Skeletal muscle cell (primary cell): ENCODE measurements at places on chromosomes 1 and 21.

DNA sequence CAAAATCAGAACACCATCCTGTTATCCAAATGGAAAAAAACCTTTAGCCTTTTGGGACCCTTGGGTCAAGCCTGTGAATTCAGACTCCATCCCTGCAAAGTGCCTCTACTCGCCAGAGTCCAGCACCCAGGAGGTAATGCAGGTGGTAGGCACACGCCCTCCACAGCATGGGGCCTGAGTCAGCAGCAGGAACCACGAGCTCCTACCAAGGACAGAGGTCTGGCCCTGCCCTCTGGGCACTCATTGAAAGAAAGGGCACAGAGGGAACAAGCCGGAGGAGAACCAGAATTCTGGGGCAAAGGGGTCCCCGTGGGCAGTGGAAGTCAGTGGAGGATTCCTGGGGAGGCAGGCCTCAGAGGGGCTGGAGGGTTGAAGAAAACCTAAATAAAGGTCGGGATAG is 438.1 kb downstream of the NPHP4 start:
- DNase-seq, result no peak

DNA sequence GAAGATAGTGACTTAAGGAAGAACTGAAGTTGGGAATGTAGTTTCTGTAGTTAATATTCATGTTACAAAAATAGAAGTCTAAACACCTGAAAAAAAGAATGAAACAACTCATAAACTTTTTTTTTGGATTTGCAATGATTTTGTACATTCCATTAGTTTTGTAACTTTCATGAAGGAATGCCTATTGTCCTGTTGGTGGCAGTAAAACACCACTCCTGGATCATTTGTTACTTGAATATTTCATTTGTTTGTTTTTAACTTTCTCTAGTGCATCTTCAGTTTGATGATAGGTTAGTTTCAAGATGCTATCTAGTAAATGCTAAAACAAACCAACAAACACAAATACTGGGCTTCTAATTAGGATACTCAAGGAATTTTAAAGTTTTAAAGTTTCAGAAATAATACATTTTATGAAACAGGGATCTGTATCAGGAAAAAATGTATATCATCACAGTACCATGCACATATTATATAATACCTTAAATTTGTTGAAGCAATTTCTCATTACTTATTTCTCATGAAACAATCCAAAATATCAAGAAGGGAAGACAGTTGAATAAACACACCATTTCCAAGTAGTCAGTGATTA is 229.7 kb upstream of the CACYBP start:
- DNase-seq, result peak; percentile 6

DNA sequence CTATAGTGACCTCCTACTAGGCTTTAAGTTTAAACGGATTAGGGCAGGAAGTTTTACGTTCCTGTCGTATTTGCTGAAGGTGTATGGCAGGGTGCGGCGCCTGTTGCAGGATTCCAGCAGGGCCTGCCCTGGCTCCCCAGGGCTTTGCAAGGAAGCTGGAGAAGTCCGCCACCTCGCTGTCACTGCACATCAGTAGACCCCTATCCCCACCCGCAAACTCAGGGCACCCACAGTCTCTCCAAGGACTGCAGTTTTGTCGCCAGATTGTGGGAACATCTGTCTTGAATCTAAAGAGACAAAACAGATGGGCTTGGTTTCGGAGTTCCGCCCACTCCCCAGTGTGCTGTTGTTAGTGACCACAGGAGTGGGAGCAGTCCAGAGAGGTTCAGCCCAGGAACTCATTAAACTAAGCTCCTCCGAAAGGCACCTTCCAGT is 110.8 kb downstream of the CDC7 start:
- DNase-seq, result no peak

- DNase-seq, result no peak
Observed at GRCh38 chr1:88036345-88037014, 647.6 kb upstream of the PKN2 start.

DNA sequence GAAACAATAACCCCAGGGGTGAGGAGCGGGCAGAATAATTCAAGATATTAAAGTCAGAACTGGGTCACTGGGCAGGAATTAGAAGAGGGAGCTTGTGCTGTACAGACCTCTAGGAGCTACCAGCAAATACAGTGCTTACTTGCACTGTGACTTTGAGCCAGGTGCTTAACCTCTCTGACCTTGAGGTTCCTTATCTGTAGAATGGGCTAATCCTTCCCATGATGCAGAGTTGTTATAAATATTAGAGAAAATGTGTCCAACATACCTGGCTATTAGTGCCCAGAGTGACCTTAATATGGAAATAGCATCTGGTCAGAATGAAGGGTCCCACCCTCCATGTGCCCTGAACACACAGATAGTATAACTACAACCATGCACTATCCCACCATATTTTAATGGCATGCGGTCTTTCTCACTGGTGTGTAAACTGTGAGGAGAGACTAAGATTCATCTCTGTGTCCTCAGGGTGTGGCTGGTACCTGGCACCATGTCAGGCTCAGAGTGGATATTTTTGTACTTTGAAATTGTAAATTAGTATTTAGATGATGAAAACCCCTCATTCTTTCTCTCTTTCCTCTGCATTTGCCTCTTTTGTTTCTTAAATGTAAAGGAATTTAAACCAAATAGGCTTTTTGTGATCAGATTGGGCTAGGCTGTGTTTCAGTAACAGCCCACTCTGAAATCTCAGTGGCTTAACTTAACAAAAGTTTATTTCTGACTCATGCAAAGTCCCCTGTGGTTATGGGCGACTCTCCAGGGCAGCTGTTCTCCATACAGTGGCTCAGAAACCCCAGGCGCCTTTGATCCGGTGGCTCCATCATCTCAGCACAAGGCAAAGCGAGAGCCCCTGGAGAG is 60.0 kb upstream of the ROR1 start:
- DNase-seq, result peak; percentile 55

- DNase-seq, result no peak
Observed at GRCh38 chr1:47812904-47813514, 184.2 kb downstream of the TRABD2B start.

GRCh38 chr1:187157552-187157951 is 328.8 kb downstream of the PLA2G4A start:
- no peak for DNase-seq

DNA sequence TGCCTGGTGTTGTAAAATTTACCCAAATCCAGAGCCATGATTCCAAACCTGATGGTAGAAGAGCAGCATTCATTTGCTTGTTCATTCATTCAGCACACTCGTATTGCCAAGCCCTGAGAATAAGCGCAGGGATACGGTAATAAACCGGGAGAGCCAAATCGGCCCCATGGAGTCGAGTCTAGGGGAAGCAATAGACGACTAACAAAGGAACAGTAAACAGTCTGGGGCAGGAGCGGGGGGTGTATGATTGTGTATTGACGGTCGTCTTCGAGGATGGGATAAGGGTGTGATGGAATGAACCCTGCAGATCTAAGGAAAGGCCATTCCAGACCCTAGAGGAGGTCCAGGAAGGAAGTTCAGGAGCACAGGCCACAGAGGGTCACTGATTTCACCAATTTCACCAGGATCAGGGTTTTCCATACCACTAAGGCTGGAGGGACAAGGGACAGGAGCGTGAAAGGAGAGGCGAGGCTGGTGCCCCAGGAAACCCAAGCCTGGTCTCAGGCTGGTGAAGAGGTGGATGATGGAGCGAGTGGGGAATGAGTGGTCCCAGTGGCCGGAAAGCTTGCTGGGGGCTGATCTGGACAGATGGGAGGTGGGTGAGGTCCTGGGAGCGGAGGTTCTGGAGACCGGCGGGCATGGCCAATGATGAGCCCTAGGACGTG is 61.1 kb upstream of the PDE9A start:
- no peak for DNase-seq

- DNase-seq, result peak; percentile 49
Observed at GRCh38 chr1:78586572-78586971, 33.7 kb upstream of the IFI44L start.

DNA sequence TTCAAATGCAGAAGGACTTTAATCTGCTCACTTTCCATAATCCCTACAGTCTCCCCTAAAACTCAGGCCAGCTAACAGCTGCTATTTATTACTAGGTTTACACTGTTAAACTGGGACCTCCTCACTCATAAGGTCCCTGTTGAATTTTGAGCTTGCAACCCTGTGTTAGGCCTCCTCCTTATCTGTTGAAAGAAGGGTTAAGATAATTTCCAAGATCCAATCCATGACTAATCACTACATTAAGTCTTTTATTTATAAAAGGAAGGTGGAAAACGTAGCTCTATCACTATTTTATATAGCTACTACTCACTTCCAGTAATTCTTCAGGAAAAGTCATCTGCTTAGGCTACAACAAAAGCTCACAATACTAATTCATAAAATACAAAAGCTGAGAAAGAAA is 79.5 kb downstream of the EVI5 start:
- DNase-seq, result no peak

GRCh38 chr1:146021050-146021445 is 487 bp downstream of the HJV start:
- no peak for DNase-seq

- no peak for DNase-seq
Observed at GRCh38 chr1:243488459-243489157, 232.8 kb downstream of the SDCCAG8 start.

DNA sequence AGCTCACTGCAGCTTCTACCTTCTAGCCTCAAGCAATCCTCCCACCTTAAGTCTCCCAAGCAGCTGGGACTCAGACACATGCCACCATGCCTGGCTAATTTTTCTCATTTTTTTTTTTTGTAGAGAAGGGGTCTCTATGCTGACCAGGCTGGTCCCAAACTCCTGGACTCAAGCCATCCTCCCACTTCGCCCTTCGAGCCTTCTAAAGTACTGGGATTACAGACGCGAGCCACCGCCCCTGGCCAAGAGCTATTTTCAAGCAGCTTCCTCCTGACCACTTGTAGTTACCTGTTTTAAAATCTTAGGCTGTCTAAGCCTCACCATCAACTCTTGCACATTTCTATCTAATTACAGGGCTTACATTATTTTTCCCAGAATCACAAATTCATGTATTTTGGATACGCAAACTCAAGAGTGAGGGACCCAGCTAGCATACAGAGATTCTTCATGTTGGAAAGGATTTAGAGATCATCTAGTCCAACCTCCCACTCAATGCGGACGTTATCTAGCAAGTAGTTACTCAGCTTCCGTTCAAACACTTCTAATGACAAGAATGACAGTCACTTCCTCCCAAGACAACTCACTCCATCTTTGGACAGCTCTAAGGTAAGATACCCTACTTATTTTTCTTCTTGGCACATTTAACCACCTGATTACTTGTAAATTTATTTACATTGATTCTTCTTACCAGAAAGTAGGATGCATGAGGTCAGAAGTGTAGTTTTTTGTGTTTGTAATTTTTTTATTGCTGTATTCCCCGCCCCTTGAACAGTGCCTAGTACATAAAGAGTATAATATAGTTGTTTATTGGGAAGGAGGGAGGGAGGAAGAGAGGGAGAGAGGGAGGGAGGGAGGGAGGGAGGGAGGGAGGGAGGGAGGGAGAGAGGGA is 65.4 kb downstream of the LUZP1 start:
- DNase-seq, result no peak

DNA sequence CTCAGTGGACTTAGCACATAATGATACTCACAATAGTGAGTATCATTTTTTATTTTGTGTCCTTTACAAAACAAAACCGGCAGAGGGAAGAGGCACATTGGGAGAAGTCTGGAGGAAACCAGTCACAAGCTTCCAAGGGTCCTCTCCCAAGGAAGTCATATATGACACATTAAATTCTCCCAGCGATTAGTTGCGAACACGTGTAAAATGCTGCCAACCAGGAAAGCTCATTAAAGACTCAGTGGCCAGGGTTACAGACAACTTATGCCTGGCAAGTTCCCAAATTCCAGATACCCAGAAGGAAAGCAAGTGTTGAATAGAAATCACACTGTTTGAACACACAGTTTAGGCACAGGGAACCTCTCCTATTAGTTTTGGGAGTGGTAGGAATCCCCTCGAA is 52.5 kb downstream of the TTC13 start:
- DNase-seq, result no peak

DNA sequence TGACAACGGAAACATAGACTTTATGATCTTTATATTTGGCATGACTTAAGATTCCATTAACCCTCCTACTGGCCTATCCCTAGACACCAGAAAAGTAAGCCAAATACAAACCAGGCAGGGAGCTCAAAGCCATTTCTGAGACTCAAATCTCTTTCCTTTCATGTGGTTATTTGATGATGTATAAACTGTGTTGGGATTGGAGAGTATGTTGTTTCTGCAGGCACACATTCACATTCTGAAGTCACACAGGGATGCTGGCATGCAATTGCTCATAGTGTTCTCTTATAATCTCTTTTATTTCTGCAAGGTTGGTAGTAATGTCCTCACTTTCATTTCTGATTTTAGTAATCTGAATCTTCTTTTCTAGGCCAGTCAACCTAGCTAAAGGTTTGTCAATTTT is 5.8 kb downstream of the ZMYND12 start:
- no peak for DNase-seq

- no peak for DNase-seq
Observed at GRCh38 chr1:47978486-47978885, 18.7 kb downstream of the TRABD2B start.

DNA sequence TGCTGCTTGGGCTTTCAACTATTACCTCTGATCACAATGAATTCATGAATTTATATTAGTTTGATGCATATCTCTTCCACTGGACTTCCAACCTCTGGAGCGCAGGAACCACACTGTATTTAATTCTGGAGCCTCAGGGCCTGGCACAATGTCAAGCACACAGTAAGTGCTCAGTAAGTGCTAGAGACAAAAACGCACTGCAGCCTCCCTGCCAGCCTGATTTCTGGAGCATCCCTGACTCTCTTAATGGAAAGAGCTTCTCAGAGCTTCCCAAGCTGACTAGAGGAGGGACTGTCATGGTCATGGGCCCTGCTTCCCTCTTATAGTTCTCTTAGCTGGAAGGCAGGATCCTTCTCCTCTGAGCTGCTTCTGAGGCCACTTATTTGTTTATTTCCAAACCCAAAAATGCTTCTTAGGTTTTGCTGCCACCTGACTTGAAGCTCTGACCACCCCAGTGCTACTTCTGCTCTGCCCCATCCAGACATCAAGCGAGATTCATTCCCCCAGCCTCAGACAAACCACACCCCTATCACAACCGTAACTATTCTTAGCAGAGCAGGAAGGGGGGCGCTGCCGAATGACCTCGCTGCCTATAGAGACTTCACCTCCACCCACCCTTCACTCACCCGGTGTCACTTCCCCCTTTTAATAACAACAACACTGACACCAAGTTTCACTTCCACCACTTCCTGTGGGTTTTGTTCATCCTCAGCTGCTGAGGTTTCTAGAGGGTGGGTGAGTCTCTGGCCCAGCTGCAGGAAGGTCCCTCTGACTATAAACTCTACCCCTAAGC is 33.6 kb downstream of the NUAK2 start:
- DNase-seq, result no peak

DNA sequence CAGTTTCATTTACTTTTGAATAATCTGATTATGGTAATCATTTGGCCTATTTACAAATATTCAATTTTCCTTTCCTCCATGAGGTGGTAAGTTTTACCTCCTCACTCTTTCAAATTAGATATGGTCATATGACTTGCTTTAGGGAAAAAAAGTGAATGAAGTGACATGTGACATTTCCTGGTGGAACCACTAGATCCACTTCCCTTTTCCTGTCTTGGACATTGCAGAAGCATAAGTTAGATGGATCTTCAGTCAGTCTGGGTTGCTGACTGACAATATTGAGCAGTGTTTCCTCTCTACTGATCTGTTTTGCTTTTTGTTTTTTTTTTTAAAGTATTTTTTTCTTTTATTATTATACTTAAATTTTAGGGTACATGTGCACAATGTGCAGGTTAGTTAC is 481.1 kb upstream of the PTBP2 start:
- no peak for DNase-seq
